ENCODE measurements at places on chromosomes 4 and X. TPM values are rescaled to one million over a fixed set of nuclear protein-coding genes. Genes with fewer than 3 reads are reported as not detected.

Gene CDKN2AIP
- total RNA-seq = 13.2 TPM

- no peak for DNase-seq
Measured at GRCh38 chrX:102627640-102628039, 23.6 kb upstream of the GPRASP1 start.

DNA sequence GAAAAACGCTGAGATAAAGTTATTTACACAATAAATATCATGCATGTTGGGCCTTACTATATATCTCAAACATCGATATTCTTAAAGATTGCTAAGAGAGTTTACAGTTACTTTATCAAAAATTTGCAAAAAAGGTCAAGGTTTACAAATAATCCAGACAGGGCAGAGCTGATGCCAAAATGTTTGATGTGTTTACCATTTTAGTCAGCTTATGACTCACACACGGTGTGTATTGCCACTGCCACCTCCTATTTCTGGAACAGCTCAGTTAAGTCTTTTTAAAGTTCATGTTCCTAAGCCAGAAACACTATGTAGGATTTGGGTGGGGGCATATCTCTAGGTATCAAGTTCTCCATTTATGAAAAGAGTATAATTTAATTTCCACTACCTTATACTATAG lies 580.6 kb downstream of the INPP4B start:
- DNase-seq = no peak

Gene TBC1D14
- total RNA-seq = 31.0 TPM

GRCh38 chr4:80139671-80140070 lies 57.6 kb upstream of the PRDM8 start:
- no peak for DNase-seq

Gene SOX3
- total RNA-seq = not detected

Gene MXD4
- total RNA-seq = 74.9 TPM

Gene PHKA1
- total RNA-seq = 2.6 TPM

- DNase-seq = no peak
Measured at GRCh38 chr4:62145276-62145675, 945.1 kb downstream of the ADGRL3 start.

Gene SULT1B1
- 1.2 TPM for total RNA-seq

GRCh38 chr4:126441173-126442035 lies 1126.6 kb downstream of the FAT4 start:
- no peak for DNase-seq

- no peak for DNase-seq
Measured at GRCh38 chr4:158810487-158811215, 41.8 kb downstream of the FNIP2 start.

DNA sequence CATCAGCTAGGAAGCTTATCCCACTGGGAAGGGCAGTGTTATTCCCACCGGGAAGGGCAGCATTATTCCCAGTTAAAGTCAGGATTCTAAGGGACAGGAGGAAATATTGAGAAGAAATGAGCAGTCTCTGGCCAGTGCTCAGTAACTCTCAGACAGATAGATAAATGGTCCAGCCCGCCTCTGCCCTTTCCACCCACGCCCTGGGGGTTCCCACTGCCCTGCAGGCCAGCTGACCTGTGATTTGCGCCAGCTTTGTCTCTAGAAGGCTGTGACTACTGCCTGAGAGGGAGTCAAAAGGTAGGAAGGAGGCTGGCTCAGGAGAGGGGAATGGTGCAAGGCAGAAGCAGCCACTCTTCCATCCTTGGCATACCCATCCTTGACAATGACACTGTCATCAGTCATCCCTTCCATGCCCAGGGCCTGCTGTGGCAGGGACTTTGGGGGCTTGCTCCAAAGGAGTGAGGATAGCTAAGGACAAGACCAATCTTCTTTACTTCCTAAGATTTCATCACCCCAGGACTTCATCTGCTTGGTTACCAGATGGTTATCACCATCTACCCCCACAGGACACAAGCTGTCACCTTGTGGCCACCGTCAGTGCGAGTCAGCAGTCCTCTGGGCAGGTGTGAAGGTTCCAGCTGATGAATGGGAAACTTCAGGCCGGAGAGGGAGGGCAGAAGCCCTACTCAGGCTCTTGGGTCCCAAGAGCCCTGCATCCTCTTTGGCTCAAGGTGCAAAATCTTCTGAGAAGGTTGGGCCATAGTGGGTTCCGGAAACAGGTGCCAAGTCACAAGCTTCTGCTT lies 49.5 kb downstream of the SEPSECS start:
- DNase-seq = no peak

DNA sequence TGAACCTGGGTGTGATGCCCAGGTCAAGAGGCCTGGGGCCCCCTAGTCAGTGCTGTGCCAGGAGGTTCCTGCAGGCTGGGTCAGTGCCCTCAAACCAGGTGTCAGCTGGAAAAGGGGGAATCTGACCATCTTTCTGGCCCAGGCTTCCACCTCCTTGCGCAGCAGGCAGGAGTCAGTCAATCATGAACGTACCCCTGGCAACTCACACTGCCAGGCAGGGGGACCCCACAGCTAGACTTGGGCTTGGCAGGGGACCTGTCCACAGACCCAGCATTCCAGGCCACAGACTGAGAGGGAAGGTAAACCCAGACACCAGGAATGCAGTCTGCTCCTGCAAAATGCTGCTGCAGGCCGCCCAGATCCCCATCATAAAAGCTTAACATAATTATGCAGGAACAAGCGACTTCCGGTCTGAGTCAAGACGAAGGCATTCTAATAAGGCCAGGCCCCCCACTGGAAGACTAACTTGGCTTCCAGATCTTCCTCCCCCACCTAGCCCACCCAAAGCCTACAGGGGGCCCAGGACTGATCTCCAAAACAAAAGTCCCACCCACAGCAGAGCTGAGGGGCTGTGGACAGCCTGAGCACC lies 156.3 kb downstream of the BCOR start:
- no peak for DNase-seq

- no peak for DNase-seq
Measured at GRCh38 chr4:126375462-126376054, 1060.8 kb downstream of the FAT4 start.

- DNase-seq = no peak
Measured at GRCh38 chrX:46321676-46322075, 223.5 kb downstream of the ZNF674 start.

Gene SMPX
- not detected for total RNA-seq

GRCh38 chr4:7356667-7357310 lies 77.9 kb downstream of the PSAPL1 start:
- no peak for DNase-seq

DNA sequence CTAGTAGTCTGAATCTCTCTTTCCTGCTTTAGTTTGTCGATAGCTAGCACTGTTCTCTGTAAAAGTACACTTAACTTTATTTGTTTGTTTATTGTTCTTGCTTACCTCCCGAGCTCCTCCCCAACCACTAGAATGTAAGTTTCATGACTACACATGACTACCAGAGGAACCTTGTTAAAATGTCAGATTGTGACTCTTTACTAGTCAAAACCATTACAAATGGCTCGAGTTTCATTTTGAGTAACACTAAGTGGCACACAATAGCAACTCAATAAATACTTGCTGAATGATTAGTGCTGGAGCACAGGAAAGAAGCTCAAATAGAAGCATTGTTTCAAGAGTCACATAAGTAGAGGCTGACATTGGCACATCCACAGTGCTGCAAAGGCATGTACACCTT lies 116.1 kb downstream of the MAPK10 start:
- DNase-seq = no peak

Gene TGIF2LX
- not detected for total RNA-seq

DNA sequence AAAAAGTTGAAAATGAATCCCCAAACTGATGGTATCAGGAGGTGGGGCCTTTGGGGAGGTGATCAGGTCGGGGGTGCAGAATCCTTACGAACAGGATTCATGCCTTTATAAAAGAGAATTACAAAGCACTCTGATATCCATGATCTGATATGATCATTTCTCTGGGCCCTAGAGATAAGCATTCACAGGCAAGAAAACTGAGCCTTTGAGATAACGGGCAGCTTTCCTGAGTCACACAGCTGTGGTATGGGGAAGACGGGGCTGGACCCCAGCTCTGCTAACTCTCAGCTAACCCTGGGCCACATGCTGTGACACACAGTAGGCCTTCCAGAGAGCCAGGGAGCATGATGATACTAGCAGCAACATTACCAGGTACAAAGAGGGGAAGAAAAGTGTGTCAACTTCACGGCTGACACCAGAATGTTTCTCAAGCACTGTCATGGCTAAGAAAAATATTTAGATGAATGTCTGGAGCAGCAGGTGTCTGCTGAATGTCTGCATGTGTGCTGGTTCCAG lies 85.1 kb downstream of the SLC2A9 start:
- no peak for DNase-seq

DNA sequence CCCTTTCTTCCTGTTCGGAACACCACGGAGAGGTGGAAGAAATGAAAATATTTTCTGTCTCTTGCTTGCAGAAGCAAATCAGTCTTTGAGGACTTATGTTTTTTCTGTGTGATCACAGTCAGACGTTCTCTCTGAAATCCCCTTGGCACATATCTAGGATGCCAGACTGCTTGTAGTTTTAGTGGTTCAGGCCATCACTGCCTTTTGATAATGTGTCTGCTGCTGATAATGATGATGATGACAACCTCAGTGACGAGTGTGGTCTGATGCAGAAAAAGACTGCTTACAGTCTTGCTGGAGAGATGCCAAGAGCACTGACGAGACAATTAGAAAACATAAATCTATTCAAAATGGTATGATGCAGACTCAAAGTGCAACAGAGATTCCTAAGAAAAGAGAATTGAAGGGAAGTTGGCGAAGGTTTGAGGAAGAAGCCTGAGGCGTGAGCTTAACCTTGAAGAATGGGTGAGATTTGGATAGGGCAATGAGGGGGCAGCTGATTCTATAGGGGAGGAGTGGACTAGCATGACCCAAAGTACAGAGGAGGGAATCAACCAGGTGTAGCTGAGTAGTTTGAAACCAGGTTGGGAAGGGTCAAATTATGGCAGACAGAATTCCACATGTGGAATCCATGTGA lies 7.9 kb downstream of the RAB33A start:
- no peak for DNase-seq

Gene MAGEC1
- not detected for total RNA-seq

DNA sequence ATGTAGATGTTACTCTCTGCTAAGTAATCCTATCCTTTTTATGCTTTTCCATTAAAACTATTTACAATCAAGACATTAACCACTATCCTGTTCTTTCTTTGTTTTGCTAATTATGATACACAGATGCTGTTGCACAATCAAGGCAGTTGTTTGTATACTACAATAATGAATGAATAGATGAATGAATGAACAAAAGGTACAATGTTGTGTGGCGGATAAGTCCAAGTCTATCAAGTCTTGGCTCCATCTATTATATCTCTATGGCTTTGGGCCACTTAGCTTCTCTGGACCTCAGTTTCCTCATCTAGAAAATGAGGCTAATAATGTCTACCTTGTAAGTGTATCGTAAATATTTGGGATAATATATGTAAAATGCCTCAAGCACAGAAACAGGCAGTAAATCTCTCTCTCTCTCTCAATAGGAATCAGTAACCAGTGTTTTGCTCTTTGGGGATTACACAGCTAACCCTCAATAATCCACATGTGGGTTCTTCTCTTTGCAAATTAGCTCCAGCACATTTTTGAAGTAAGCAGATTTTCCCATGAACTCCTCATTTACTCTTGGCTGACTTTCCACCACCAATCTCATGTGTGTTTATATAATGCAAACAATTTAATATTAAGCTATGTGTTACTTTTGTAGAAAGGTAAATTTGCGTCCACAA lies 27.8 kb upstream of the TSPAN5 start:
- no peak for DNase-seq

Gene UGT2A3
- not detected for total RNA-seq

GRCh38 chr4:156790866-156791265 lies 180.7 kb downstream of the PDGFC start:
- no peak for DNase-seq

Gene HMGN5
- total RNA-seq = 2.7 TPM

DNA sequence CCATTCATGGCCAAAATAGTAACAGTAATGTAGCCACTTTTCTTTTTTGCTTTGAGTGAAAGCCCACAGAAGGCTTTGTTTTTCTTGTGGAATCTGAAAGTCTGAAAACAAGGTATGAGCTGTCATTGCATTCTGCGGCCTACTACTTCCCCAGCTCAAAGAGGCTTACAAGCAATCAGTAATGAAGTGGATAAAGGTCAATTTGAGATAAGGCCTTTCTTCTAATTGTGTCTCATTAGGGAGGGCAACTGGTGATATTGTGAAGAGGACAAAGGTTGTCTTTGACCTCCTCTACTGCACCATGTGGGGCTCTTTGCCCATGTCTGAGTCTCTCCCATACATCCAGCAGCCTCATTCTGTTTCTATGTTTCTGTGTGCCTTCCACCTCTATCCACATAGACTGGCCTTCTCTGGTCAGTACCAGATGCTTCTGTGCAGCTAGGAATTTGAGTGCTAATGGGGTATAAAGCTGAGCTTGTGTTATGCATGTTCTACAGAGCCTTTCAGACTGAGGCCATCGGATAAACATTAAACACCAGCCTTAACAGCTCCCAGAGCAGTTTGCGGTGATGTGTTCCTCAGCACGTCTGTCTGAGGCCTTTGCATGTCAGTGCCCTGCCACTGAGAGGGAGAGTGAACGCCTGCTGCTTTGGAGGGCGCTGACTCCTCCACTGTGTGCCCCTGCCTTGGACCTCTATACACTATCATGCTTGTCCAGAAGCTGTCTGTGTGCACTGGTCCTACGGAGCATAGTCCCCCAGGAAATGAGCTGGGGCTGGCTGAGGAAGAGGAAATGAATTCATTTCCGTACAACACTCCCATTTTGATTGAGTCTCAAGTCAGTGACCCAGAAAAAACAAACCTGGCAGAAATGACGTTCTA lies 80.2 kb downstream of the SH2D1A start:
- DNase-seq = no peak

Gene NLGN4X
- not detected for total RNA-seq

DNA sequence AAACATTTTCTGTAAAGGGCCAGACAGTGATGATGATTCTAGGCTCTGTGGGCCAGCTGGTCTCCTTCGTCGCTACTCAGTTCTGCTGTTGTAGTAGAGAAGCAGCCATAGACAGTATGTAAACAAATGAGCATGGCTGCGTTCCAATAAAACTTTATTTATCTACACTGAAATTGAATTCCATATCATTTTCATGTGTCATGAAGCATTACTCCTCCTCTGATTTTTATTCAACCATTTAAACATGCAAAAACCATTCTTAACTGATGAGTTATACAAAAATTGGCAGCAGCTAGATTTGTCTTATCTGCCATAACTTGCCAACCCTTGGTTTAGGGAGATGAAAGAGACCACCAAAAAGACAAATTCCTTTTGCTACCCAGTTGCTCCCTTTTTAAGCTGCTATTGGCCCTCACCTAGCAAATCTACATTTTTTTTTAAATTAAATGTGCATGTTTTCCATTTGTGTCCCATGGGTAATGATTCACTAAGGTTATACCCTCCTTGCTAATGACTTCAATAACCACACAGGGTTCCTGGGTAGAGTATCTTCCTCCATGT lies 309.9 kb downstream of the DHX15 start:
- DNase-seq = no peak

Gene DCK
- total RNA-seq = 16.7 TPM

Gene RAB33B
- 10.3 TPM for total RNA-seq

Gene BST1
- total RNA-seq = 0.54 TPM

- DNase-seq = no peak
Measured at GRCh38 chr4:123417813-123418212, 21.2 kb downstream of the SPRY1 start.

- no peak for DNase-seq
Measured at GRCh38 chrX:103941201-103941975, 21.0 kb upstream of the TMSB15B start.

Gene GPR82
- not detected for total RNA-seq

Measured in osteocyte (in vitro differentiated cells).